Adrenal gland (tissue), 19 donors: ENCODE measurements at places on chromosomes 11 and 22. TPM values are rescaled to one million over a fixed set of nuclear protein-coding genes. Genes with fewer than 3 reads are reported as not detected.
A peak's percentile ranks its signal among the peaks of the same experiment; 100 is the strongest.

DNA sequence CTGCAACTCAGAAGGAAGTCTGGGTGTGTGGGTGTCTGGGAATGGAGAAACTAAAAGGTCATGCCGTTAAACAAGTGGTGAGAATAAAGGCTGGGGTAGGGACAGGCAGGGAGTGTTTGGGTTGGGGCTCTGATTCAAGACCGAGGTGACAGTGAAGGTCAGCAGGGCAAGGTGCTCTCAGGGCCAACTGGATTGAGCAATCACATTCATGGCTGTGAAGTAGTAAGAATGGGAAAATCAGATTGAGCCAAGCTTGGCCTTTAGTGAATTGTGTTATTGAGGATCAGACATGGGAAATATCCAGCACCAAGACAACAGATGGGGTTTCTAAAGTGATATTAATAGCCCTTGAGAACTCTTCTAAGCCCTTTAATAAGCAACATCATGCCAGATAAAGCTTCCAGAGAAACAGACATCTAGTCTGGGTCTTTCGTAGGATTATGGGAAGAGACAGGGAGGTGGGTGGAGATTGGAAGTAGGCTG is 24.3 kb downstream of the SCN3B start:
- H3K4me3 ChIP-seq: no peak overlapping the region
- H3K4me1 ChIP-seq: peaks cover 27% of the 10 kb centered on the region
- H3K27me3 ChIP-seq: no peaks in the 10 kb centered on the region
- H3K36me3 ChIP-seq: no peaks in the 10 kb centered on the region
- no peak for DNase-seq

DNA sequence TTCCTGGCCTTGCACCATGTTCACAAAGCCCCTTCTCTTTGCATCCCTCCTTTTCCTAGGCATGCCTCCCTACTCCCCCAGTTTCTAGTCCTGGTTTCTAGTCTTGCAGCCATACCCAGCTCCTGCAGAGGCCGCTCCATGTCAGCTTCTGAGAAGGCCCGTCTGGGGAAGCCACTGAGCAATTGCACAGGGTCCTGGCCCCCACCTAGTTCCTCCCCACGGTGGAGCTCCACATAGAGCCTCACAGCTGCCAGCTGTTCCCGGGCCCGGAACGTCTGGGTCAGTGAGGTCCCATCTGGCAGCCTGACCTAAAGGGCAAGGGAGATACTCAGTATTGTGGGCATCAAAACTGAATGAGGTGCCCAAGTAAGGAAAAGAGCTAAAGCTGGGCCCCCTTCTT is 2.2 kb downstream of the UBXN1 start:
- H3K36me3 ChIP-seq: peaks cover 27% of the 10 kb centered on the region
- H3K4me3 ChIP-seq: no peak overlapping the region
- H3K27ac ChIP-seq: no peak overlapping the region

- no peak overlapping the region for H3K4me3 ChIP-seq
- no peaks in the 10 kb centered on the region for H3K36me3 ChIP-seq
- H3K27me3 ChIP-seq: no peaks in the 10 kb centered on the region
- DNase-seq: no peak
Observed at GRCh38 chr11:94472916-94473799, 20.5 kb downstream of the MRE11 start.

- no peak overlapping the region for H3K27ac ChIP-seq
- H3K27me3 ChIP-seq: no peaks in the 10 kb centered on the region
- no peaks in the 10 kb centered on the region for H3K36me3 ChIP-seq
- no peak overlapping the region for H3K4me3 ChIP-seq
- H3K4me1 ChIP-seq: no peaks in the 10 kb centered on the region
- peak; percentile 46 for DNase-seq
Observed at GRCh38 chr22:32991353-32992101, 66.7 kb downstream of the SYN3 start.

The SCGB2A2 gene
- total RNA-seq: not detected

The SCUBE1 gene
- 10.9 TPM for total RNA-seq

The MS4A7 gene
- total RNA-seq: 75.0 TPM

The INSC gene
- 0.83 TPM for total RNA-seq
